Activated effector memory CD4-positive, alpha-beta T cell treated with Interleukin-2 at 50 U/mL for 16 hours (primary cell): ENCODE measurements at places on chromosomes 3 and 15.

DNA sequence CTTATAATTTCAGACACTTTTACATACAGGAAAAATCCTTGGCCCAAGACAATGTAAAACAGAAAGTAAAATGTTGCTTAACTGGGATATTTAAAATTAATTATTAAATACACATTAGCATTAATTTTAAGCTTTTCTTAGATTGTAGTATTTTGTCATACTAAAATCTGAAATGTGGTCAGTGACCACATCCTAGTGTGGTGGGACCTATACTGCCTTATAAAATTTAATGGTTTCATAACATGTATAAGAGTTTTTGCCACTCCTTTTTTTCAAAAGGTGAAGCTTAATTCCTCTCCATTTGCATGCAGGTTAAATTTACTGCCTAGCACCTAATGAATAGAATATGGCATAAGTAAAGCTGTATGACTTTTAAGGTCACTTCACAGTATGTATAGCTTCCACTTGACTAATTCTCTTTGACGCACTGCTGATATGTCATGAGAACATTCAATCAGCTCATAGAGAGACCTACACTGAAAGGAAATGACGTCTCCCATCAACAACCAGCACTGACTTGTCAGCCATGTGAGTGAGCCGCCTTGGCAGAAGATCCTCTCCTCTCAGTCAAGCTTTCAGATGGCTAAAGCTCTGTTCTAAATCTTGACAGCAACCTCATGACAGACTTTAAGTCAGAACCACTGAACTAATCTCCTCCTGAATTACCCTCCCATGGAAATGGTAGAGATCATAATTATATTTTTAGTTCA is 847.8 kb downstream of the SI start:
- no peak for DNase-seq

- DNase-seq = no peak
These were observed 1.6 kb upstream of the PHLDB2 start for GRCh38 chr3:111857474-111857873.

GRCh38 chr15:34336231-34336990 is 1.2 kb downstream of the SLC12A6 start:
- no peak for DNase-seq

- peak; percentile 56 for DNase-seq
These were observed 42.0 kb upstream of the ICE2 start for GRCh38 chr15:60520825-60521368.

DNA sequence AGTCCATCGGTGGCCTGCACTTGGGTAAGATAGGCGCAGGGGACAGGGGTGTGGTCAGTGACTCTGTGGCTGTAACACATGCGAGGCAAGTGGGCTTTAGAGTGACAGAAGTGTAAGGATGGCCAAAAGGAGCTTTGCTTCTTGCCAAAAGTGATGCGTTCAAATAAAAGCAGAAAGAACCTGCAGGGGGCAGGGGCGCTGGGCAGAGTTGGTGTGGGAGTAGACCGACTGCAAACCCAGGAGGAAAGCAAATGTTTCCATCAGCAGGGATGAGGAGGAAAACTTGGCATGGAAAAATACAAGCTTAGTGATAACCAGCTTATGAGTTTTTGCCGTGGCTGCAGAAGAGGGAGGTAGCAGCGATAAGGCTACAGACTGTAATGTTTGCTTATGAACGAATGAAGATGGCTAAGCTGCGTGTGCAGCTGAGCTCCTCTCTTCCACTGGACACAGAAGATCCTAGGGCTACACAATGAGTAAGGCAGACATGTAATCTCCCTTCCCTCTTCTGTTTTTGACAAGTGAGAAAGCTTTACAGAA is 149.4 kb downstream of the WNT5A start:
- no peak for DNase-seq

DNA sequence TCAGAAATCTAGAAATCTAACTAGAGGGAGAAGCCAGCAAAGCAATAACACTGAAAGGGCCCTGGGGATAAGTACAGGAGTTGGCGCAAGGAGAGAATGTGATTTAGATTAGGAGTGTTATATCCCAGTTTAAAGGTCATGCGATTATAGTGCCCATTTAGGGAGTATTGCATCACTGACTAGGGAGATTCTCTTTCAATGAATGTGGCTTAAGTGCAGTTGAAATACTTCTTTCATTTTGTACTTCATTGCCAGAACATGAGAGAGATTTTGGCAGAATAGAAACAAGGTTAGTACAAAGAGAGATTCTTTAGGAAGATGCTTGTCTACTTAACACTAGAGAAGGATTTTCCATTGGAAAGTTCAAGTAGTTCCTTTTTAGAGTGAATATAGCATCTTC is 13.9 kb downstream of the ROBO2 start:
- DNase-seq = no peak

GRCh38 chr3:172289583-172289982 is 158.7 kb downstream of the GHSR start:
- DNase-seq = no peak

- no peak for DNase-seq
These were observed 1.0 kb downstream of the LEKR1 start for GRCh38 chr3:156826896-156827882.

GRCh38 chr3:166444756-166445155 is 607.5 kb upstream of the BCHE start:
- no peak for DNase-seq

GRCh38 chr3:139127101-139127500 is 82.4 kb upstream of the PRR23C start:
- DNase-seq = no peak

DNA sequence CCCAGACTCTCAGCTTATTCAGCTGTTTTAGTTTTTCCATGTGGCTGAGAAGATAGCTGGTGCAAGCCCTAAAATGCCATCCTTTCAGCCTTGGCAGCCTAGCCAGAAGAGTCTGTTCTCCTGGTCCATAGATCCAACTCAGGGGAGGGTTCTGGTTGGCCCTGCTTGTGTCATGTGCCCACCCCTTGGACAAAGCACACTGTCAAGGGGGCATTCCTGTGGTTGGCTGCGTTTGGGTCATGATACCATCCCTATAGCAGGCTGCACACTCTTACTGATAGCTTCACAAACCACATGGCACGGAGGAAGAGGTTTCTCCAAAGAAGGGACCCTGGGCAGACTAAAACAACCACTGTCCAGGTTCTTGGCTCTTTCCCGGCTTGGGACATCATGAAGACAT is 8.4 kb upstream of the FSTL1 start:
- no peak for DNase-seq

- DNase-seq = no peak
These were observed 74.3 kb downstream of the LARS2 start for GRCh38 chr3:45462522-45463265.

DNA sequence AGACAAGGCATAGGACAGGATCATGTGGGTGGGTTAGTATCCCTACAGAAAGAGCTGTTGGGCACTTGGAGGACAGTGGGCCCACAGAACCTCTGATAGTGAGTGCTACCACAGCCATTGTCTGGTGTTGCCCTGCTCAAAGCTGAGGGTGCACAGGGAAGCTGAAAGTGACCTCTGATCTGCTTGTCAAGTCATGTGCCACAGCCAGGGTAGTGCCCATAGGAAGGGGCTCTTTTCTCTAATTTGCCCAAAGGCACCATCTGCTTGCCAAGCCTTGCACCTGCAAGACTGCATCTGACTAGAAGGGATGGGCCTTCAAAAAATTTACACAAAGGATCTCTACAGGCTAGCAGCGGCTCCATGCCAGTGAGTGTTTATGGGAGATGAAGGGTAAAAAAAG is 87.4 kb upstream of the GSK3B start:
- no peak for DNase-seq

DNA sequence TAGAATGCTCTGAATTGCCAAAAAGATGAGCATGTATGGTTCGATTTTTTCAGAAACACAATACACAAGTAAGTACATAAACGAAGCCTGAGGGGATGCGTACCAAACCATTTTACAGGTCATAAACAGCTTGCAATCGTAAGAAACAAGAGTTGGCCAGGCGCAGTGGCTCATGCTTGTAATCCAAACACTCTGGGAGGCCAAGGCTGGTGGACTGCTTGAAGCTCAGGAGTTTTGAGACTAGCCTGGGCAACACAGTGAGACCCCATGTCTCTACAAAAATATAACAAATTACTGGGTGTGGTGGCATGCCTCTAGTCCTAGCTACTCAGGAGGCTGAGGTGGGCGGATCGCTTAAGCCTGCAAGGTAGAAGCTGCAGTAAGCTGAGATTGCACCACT is 13.4 kb downstream of the TRA2B start:
- DNase-seq = no peak

DNA sequence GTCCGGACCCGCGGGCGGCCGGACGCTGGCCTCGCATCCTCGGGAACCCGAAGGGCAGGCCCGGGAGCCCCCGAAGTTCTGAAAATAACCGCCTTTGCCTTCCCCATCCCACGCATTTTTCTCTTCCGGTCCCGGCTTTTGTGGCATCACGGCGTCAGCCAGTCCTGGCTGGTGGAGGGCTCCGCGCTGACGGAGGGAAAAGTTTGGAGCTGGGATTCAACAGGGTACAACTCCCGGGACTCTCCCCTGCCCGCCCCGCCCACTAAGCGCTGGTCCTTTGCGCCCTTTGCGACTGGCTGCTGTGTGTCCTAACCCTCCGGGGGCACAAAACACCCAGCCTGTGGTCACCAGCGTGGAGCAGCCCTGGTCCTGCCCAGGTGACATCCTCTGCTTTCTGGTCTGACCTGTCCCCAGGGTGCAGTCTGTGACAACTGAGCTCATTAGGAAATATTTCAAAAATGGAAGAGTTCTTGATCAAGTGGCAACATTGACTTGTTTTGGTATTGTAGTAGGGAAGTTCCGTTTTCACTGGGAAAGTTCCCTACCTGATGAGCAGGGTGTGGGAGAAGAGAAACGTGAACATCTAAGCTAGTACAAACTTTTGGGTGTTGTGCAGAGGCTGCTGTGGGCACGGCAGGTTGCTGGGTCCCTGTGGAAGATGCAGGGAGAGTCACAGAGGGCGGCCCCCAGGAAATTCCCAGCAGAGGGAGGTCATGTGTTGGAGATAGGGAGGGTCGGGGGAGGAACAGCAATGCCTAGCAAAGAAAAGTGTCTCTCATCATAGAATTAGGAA is 775 bp downstream of the ARNT2 start:
- DNase-seq = no peak

GRCh38 chr3:155161640-155162292 is 81.6 kb downstream of the MME start:
- no peak for DNase-seq

GRCh38 chr3:194536871-194537637 is 50.3 kb upstream of the ATP13A3 start:
- no peak for DNase-seq

- DNase-seq = no peak
These were observed 69.7 kb downstream of the SCN5A start for GRCh38 chr3:38579551-38580449.

DNA sequence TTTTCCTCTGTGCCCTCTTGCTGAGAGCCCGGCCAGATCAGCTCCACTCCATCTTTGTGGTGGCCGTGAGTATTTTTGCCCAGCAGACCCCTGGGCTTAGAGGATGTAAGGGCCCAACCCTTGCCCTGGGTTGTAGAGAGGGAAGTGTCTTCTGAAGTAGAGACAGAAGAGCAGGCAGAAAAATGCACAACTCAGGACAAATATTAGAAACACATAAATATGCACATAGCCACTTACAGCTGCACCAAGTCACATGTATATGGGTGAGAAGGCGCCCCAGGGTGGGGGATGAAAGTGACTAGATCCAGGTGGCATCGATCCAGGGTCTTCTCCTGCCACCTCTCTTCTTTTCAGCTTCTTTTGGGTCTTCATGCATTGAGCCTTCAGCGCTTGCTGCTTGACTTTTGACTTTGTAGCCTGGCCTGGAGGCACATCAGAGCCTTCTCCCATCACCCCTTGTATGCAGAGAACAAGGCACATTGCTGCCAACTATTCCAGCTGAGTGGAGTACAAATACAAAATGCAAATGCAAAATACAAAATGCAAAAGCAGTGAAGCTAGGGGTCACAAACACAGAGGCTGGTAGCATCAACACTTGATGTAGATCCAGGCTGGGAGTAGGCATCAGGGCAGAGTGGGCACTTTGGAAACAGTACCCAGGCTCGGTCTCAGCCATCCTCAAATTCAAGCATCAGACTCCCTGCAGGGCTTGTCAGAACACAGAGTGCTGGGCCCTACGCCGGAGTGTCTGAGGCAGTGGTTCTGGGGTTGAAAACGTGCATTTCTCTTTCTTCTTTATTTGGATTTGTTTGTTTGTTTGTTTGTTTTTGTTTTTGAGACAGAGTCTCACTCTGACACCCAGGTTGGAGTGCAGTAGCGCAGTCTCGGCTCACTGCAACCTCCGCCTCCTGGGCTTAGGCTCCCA is 133.0 kb downstream of the ASB7 start:
- DNase-seq = no peak

GRCh38 chr3:113537155-113537554 is 4.8 kb downstream of the SIDT1 start:
- DNase-seq = no peak

DNA sequence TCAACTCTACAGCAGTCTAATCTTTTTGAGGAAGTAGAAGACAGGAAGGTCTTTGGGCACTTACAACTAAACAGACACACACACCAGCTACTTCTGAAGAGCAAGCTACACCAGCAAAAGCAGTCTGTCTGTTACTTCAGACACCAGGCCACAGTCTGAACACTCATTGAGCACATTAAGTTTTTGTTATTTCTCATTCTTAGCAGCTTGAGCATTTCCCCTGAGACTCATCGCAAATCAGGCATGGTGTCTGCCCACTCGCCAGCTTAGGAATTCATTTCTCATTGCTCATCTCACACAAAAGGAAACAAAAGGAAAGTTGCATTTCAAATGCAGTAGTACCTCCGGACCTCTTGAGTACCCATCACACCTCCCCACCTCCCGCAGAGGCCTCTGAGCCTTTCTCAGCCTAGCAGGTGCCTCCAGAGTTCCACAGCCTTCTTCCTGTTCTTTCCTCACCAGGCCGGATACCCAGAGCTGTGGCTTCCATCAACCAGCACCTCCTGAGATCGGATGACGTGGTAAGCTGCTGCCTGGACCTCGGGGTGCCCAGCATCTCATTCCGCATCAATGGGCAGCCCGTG is 302.0 kb downstream of the RYR3 start:
- DNase-seq = no peak

DNA sequence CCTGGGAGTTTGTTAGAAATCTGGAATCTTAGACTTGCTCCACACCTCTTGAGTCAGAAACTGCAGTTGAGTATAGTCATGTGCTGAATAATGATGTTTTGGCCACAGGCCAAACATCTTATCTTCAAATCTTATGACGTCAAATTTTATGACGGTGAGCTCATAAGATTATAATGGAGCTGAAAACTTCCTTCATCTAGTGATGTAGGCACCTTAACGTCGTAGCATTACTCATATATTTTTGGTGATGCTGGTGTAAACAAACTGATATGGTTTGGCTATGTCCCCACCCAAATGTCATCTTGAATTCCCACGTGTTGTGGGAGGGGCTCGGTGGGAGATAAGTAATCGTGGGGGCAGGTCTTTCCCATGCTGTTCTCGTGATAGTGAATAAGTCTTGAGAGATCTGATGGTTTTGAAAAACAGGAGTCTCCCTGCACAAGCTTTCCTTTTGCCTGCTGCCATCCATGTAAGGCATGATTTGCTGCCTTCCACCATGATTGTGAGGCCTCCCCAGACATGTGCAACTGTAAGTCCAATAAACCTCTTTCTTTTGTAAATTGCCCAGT is 268.0 kb upstream of the PROK2 start:
- no peak for DNase-seq

GRCh38 chr3:50436114-50436674 is 67.2 kb downstream of the CACNA2D2 start:
- DNase-seq = peak; percentile 53
